ENCODE measurements at places on chromosomes 16 and 17.

DNA sequence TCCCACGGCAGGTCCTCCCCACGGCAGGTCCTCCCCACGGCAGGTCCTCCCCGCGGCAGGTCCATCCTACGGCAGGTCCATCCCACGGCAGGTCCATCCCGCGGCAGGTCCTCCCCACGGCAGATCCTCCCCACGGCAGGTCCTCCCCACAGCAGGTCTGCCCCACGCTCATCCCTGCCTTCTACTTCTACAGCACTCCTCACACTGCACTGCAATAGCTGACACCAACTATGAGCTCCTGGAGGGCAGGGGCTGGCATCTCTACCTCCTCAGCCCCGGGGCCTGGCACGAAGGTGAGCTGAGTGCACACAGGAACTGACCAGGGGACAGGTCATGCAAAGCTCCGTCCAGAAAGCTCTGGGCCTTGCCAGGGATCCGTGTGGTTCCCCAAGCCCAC is 45.3 kb downstream of the RPH3AL start:
- no peak for DNase-seq

GRCh38 chr17:31540602-31541307 is 149.3 kb downstream of the RAB11FIP4 start:
- DNase-seq: no peak

- DNase-seq: no peak
These were observed 34.1 kb upstream of the MYH10 start for GRCh38 chr17:8664456-8665126.

DNA sequence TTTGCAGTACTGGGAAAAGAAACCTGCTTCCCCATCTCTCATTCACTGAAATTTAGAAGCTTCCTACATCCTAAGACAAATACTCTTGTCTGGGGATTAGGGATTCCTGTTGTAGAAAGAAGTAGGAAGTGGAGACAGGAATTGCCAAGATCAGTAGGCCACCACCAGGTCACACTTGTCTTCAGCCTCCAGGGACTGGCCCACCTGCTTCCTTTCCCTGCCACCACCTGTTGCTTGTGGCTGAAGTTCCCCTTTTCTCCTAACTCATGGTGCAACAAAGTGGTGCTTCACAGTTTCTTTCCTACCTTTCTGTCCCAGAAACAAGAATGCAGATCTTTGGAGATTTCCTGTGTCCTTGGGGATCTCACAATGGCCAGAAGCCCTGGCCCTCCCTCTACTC is 82.4 kb downstream of the WNT3 start:
- DNase-seq: no peak

GRCh38 chr17:64281962-64282752 is 19.1 kb upstream of the TEX2 start:
- DNase-seq: peak; percentile 40

GRCh38 chr16:68064791-68065365 is 20.3 kb upstream of the NFATC3 start:
- peak; percentile 68 for DNase-seq

DNA sequence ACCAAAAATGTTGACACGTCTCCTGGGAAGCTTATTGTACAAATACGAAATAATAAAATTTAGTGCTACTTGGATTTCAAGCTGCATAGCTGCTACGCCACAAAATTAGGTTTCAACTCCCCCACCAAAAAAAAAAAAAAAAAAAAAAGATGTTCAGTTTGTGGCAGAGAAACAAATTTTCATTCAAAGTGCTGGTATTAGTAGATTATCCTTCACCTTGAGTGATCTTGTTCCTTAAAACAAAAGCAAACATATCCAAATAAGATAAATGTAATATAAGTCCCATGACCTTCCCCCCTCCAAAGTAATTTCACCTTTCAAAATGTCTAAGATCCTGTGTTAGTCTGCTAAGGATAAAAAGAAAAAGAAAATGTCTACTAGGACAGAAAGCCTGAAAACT is 2.2 kb downstream of the TOB1 start:
- no peak for DNase-seq

DNA sequence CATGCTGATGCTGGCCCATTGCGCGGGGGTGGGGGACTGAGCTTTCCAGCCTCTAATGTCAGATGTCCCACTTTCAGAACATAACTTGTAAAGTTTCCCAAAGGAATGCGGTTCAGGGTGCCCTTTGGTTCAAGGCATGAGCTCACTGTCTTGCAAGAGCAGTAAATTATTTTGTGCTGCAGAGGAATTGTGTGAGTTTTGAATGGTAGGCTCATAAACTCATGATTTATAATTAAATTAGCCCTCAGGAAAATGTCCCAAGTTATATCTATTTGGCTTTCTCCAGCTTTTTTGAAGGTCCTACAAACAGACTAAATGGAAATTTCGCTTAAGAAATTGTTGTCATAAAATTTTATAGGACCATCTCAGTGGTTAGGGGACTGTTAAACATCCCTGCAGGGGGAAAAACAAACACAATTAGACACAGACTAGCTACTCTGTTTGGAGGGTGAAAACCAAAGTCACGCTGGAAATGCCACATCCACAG is 321.8 kb downstream of the HS3ST3B1 start:
- DNase-seq: no peak

DNA sequence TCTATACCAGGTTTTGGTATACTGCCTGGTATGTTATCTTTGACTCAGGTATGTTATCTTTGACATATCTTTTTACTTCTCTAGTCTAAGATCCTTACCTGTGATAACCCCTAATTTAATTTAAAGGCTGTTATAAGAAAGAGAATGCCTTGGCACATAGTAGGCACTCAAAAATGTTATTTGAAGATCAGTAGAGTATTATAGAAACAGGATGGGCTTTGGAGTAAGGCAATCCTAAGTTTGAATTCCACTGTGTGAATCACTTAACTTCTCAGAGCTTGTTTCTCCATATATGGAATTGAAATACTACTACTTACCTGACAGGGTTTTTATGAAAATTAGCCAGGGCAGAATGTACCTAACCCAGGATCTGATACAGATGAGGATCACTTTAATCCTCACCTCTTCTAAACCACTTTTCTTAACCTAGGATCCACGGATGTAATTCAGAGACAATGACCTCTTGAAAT is 1.2 kb downstream of the BRIP1 start:
- DNase-seq: no peak

- DNase-seq: no peak
These were observed 2.7 kb downstream of the SPNS2 start for GRCh38 chr17:4501295-4501949.

- no peak for DNase-seq
These were observed 26.9 kb downstream of the ZNRF1 start for GRCh38 chr16:75025761-75026160.

DNA sequence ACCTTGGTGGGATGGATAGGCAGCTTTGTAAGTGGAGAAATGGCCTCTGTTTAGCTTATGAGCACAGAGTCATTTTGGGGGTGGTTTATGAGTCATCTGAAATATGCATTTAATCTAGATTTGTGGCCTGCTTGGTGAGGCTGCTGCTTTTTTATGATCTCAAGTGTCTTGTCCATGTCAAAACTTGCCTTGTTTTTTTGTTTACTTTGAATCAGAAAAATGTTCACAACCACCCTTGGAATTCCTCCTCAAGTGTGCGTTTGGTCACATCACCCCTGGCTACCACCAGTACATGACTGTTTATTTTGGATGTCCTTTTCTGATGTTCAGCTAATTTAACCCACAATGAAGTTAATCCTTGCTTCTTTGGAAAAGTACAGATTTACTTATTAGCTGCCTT is 64.6 kb downstream of the FTO start:
- no peak for DNase-seq

DNA sequence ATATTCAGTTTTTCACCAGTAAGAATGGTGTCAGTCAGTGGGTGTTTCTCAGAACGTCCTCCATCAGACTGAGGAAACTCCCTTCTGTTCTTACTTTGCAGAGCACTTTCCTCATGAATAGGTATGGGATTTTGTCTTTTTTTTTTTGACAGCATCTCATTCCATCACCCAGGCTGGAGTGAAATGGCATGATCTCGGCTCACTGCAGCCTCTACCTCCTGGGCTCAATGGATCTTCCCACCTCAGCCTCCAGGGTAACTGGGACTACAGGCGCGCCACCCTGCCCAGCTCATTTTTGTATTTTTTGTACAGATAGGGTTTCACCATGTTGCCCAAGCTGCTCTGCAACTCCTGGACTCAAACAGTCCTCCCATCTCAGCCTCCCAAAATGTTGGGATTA is 130.3 kb downstream of the ZNF778 start:
- no peak for DNase-seq

GRCh38 chr16:81067166-81067565 is 9.9 kb downstream of the C16orf46 start:
- no peak for DNase-seq

DNA sequence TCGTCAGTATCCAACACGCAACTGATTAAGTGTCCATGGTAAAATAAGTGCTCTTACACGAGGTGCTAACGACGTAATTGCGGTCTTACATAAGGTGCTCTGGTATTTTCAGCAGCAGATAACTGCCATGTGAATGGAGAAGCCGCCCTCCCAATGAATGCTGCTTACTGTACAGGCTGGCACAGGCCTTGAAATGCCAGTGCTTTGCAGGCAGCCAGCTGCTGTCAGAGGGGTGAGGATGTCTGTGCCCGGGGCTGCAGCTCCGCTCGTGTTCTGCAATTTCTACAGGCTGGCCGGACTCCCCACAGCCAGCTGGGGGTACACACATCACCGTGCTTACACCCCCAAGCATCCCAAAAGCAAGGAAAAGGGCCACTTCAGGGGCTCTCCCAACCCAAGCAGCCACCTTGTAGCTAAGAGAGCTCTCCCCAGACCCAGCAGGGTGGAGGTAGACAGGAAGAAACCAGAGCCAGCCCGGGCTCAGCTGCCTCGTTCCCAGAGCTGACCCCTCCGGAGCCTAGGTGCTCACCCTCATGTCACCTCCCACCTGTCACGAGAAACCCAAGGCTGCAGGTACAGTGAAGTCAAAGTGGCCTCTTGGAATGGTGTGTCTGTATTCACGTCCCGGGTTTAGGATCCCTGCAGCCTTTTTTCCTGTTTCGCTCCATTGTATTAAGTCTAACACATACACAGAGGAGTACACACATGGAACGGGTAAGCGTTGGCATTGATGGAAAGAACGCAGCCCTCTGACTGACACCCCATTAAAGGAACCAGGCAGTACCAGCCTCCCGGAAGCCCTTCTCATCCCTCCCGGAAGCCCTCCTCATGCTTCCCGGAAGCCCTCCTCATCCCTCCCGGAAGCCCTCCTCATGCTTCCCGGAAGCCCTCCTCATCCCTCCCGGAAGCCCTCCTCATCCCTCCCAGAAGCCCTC is 27.2 kb upstream of the RPH3AL start:
- DNase-seq: no peak

DNA sequence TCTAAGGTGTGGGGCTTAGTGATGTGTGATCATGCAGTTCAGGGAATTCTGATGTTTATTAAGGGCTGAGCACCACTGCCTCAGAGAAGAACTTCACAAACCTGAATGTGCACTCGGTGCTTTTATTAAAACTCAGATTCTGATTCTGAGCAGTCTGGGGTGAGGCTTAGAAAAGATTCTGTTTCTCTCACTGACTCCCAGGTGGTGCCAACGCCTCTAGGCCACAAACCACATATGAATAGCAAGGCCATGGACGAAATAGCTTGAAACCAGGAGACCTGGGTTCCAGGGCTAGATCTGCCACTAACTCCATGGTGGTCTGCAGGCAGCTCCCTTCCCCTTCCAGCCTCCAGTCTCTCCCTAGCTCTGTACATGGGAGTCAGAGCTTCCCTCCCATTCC is 169.1 kb downstream of the HS3ST3B1 start:
- no peak for DNase-seq

DNA sequence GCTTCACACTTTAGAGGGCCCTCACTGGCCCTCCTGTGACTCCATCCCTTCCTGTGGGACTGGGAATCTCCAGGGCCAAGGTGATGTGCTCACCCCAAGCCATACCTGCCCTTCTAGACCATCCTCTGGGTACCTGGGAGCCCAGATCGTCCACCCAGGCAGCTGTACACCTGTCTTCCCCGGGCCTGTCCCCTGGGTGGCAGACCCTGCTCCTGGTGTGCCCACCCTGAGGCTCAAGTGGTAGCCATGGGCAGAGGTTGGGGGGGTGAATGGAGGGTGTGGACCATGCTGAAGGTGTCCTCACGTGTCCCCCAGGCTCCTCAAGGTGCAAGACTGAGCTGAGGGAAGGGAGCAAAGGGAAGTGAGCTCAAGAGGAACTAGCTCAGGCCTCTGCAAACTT is 9.3 kb downstream of the CLEC10A start:
- no peak for DNase-seq

DNA sequence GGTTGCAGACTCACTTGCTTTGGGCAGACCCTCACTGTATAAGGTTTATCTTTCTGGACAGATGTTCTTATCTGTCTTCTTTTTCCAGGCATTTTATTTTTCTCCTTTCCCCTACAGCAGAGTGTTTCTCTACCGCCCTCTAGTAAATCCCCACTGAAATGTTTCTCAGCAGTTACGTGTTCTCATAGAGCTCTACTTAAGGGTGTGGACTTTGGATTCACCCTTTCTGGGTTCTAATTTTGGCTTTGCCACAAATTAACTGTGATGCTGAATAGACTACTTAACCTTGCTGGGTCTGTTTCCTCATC is 2.0 kb downstream of the ADAT1 start:
- no peak for DNase-seq

- no peak for DNase-seq
These were observed 31.1 kb downstream of the BAIAP2 start for GRCh38 chr17:81066072-81066471.

DNA sequence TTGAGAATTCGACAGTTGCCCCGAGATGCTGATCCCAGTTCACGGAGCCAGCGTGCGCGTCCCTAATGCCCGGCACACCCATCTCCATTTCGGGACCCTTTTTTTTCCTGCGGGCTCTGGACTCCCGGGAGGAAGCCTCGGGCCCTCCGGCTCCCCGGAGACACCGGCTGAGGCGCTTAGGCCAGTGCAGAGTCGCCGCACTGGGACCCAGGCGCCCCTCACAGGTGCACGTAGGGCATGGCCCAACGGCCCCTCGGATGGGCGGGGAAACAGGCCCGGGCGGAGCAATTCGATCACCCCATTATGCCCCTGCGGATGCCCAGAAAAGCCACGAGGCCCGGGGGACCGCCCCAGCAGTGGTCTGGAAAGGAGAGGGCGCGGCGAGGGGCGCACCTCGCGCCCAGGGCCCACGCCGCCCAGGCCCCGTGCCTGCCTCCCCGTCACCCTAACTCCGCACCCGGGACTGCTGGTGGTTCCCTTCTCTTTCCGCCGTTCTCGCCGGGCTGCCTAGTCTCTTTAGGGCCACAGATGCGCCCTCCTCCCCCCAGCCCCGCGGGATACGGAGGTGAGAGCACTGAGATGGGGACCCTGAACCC is 18.5 kb upstream of the ZFHX3 start:
- DNase-seq: no peak

GRCh38 chr16:68707340-68708152 is 29.5 kb upstream of the CDH1 start:
- no peak for DNase-seq

Measured in effector memory CD8-positive, alpha-beta T cell (primary cell).